Astrocyte of the spinal cord (primary cell): ENCODE measurements at places on chromosomes 2 and 18.

GRCh38 chr2:62398356-62398755 lies 107.6 kb downstream of the TMEM17 start:
- DNase-seq = no peak

- DNase-seq = no peak
Observed at GRCh38 chr2:46142546-46143428, 154.4 kb upstream of the EPAS1 start.

DNA sequence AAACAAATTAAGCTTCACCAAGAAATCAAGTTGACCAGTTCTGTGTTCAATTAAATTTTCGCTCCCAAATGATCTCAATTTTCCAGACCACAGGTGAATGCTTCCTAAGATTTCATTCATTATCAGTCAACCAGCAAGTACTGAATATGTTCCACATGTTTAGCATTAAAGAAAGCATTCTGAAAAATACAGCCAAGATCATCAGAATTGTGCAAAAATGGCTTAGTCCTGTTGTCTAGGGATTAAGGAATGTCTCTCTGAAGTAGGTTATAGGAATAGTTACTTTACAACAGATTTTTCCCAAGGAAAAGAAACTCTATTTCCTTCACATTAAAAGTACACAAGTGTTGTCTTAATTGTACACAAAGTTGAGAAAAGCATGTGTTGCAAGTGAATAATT lies 69.2 kb downstream of the NRXN1 start:
- no peak for DNase-seq

DNA sequence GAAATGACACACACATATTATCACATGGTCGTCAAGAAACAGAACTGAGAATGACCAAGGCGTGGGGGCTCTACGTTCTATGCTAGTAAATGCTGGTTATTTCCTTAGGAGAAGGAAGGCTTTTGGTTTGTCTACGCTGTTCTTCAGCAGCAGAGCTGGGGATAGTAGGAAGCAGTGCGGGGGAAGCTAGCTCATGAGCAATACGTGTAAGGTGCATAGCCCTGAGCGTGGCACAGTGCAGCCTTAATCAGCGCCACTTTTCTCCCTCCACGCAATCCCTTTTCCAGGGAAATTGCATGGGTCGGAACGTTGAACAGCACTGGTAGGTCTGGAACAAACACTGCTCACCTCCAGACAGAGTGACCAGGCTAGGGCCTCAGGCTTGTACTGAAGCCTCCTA lies 199.6 kb upstream of the FBXO11 start:
- no peak for DNase-seq

DNA sequence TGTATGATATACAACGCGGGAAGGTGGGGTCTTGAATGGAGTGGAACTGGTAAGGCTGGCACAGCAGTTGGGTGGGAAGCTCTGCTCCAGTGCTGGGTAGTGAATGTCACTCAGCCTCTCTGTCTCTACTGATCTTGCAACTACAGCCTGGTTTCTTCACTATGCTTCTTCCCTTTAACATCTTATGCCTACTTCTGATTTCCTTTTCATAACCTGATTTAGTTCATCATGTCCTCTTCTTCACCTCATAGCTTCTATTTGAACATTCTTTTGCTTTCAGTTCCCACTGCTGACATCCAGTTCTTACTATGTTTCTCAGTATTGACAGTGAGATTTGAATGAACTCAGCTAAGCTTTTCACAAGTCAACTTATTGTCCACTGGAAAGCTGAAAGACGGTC lies 286.2 kb downstream of the ARL6IP6 start:
- DNase-seq = no peak

GRCh38 chr2:144495227-144496091 lies 24.5 kb downstream of the ZEB2 start:
- no peak for DNase-seq

GRCh38 chr2:197097578-197098366 lies 171.3 kb upstream of the PGAP1 start:
- DNase-seq = peak; percentile 95

DNA sequence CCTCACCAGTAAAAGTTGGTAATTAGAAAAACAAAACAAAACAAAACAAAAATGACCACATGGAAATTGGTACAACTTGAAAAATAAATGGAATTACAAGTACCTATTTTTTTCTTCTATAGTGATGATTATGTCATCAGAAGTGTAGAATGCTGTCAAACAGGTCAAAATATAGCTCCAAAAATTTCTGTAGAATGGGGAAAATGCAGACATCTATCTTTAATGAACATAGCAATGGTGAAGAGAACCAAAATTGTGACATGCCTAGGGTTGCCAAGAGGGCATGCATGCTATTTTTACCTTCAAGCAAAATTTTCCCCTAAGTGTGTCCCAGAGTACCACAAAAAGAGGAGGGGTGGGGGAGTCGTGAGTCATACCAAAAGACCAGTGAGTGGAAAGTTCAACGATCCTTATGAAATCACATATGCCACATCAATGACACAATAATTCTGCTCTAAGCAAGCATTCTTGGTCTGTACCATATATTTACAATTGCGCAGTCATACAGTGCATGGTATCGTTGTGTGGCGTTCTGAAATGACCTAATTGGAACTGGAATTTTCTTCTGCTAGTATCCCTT lies 1436.4 kb downstream of the SUCLG1 start:
- no peak for DNase-seq

GRCh38 chr2:25330273-25330672 lies 11.5 kb downstream of the DNMT3A start:
- DNase-seq = no peak

DNA sequence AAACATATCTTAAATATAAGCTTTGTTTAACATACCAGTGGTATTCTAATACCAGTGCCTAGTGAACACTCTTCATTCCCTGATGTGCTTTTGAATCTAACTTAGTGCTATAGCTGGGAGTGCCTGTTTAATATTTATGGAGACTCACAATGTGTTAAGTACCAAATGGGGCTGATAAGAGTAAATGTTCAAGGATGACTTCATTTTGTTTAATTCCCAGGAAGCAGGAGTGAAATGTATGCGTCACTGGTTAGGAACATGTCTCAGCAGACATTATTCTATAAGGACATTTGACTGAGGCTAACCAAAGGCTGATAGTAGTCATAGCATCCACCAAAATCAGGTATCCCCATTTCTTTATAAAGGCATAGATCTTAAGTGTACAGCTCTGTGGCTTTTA lies 31.7 kb upstream of the LINC00305 start:
- no peak for DNase-seq

DNA sequence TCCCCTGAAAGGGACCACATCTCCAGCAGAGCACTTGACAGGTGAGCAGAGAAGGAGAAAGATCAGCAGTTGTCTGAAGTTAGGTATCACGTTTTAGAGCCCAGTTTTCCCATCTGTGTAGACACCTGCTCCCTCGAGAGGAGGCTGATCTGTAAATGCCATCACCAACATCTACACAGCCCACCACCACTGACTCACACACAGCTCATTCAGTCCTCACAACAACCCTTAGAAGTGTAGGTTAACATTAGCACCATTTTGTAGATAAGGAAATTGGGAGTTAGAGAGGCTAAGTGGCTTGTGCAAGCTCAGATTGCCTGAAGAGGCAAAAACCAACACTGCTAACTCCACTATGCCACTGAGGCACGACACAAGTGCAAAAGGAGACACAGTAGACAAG lies 37.2 kb upstream of the STAT1 start:
- no peak for DNase-seq

DNA sequence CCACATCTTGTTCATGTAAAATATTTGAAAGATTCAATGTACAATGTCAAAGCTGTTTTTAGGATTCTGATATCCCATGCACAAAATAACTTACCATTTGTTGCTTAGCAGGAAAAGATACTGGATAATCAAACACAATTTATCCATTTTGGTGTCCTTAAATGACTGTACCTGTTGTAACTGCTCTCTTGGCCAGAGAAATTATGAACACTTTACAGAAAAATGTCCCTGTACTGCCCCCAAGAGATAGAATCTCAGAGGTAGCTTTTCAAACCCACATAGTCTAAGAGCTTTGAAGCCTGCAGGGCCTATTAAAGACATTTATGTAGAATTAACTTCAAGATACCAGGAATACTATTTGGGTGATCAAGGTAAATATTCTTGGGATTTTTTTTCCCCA lies 12.2 kb upstream of the ME2 start:
- peak; percentile 26 for DNase-seq

DNA sequence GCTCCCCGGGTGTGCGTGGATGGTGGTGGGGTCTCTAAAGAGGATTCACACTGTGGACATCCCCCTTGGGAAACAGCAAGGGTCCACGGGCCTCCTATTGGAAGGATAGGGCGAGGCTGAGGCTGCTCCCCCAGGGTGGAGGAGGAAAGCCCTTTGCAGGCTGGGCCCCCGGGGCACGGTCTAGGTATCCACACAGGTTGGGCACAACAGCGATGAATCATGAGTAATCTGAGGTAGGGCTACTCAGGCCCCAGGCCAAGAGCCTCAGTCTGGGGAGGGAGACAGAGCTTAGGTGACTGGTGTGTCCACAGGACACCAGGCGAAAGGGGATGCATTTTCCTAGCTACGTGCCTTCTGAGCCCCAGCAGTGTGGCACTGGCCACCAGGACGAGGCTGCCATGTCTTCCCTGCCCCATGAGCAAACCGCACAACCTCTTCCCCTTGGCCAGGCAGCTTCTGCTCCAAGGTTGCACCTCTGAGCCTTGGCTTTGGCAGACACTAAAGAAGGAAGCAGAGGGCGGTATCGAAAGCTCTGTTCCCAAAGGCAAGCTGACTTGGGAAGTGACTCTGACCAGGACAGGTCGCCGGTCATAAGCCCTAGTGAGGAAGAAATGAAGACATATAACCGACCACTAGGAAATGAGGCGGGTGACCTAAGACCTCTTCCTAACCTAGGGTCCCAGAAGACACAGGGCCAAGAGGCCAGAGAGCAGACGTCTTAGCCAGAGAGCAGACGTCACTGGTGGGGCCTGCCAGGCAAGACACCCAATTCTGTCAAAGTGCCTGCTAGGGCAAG lies 14.6 kb upstream of the SEMA4C start:
- DNase-seq = no peak

GRCh38 chr2:238239543-238239862 lies 335 bp downstream of the HES6 start:
- DNase-seq = no peak

DNA sequence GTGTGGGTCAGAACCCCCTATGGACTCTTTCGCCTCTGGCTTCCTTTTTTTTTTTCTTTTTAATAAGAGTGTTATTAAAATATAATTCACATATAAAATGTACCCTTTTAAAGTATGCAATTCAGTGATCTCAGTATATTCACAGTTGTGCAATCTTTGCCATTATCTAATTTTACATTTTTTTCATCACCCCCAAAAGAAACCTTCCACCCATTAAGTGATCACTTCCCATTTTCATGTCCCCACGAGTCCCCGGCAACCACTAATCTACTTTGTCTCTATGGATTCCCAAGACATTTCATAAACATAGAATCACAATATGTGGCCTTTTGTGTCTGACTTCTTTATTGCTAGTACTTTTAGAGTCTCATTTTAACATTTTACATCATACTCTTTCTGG lies 38.7 kb upstream of the ANXA4 start:
- no peak for DNase-seq

DNA sequence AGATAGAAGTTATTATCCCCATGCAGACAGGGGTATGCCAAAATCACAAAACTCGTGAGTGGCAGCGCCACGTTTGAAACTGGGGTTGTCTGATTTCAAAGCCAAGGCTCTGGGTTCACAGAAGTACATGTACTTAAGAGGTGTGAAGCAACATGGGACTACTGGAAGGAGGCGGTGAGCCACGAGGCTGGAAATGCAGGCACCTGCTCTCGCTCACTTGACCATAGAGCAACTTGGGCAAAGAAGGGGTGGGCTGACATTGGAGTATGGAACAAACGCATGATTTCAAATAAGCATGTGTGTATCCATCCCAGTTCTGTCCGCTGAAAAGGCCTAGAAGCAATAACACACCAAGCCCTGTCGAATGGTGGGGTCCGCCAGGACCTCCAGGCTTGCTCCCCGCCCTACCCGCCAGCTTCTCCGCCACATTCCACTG lies 593 bp upstream of the ACTR2 start:
- no peak for DNase-seq

DNA sequence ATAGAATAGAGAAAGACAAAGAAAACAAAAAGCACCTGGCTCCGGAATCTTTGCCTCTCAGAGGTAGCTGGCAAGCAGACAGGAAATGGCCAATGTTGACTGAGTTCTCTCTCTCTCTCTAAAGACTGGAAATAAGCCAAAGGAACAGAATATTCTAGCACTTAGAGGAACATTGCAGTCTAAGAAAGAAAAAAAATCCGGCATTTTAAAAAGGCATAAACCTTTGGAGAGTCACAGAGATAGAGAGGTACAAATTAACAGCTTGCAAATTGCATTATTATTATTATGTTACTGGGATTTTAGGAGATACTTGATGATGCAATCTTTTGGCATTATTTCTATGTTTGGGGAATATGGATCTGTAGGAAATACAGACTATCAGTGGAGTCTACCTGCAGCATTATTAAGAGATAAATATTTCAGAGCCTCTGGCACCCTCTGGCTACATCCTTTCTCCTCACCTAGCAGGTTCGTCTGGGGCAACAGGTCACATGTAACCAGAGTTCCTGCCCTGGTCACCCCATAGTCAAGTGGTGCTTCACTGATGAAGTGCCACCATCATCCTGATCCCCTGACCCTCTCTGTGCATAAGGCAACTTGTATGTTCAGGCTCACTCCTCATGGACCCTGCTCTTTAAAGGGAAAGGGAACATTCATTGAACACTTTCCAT lies 318.9 kb upstream of the ACVR2A start:
- no peak for DNase-seq

DNA sequence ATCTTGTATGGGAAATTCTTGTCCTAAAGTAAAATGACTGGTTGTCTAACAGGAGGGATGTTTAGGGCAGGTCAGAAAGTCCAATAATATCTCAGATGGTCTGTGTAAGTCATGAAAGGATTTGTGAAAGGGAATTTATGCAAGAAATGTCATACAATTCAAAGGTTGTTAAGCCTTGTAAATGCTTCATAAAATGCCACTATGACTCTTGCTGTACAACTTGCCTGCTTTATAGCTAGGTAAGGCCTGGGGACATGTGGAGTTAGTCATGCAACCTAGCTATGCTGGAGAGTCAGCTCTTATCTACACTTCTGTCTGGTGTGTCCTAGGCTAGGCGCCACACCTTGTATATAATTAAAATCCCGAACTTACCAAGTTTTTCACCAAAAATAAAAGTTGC lies 36.9 kb upstream of the VWA3B start:
- no peak for DNase-seq

DNA sequence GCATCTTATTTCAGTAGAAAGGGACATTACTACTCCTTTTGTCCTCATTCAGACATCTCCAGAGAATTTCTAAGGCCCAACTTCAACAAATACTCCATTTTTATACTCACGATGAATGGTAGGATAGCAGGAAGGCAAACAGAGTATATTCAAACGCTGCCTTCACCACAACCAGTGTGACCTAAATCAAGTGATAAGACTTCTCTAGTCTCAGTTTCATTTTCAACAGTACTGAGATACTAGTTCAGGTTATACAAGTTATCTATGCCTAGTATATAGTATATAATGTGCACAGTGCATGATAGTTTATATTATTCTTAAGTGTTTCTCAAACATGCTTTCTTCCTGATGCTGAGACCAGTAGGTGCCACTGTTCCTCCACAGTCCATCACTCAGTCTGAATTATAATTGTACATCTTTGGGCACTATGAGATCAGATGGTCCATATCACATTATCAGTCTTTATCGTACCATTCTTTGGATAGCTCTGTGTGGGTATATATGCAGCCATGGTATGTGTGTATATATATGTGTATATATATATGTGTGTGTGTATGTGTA lies 66.3 kb upstream of the RPE start:
- peak; percentile 51 for DNase-seq
